ENCODE measurements at places on chromosomes 5 and 9.

DNA sequence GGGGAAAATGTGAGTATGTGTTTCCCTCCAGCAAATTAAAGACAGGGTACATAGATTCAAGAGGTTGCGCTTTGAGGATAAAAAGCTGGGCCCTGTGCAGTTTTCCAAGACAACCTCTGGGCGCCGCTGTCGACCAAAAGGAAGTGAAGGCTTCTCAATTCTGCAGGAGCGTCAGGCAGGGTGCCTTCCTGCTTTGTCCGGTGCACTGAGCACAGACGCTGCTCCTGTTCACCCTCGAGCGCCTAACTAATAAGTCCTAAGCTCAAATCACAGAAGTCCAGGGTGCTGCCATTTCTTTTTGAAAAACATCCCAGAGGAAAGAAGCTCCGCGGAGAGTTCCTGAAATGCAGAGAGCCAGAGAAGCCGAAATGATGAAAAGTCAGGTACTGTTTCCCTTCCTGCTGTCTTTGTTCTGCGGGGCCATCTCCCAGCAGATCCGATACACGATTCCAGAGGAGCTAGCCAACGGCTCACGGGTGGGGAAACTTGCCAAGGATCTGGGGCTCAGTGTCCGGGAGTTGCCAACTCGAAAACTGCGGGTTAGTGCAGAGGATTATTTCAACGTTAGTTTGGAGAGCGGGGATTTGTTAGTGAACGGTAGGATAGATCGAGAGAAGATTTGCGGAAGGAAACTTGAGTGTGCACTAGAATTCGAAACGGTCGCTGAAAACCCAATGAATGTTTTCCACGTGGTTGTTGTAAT lies at the start of gene PCDHGB1:
Gene PCDHGB1 (plus strand): TSS at position 183 of the 703 bp plus-strand sequence. CDS start 162 bp downstream, at position 345.
- no peak for DNase-seq

- no peak for DNase-seq
Measured at GRCh38 chr5:57219386-57219785, 45.5 kb downstream of the GPBP1 start.

DNA sequence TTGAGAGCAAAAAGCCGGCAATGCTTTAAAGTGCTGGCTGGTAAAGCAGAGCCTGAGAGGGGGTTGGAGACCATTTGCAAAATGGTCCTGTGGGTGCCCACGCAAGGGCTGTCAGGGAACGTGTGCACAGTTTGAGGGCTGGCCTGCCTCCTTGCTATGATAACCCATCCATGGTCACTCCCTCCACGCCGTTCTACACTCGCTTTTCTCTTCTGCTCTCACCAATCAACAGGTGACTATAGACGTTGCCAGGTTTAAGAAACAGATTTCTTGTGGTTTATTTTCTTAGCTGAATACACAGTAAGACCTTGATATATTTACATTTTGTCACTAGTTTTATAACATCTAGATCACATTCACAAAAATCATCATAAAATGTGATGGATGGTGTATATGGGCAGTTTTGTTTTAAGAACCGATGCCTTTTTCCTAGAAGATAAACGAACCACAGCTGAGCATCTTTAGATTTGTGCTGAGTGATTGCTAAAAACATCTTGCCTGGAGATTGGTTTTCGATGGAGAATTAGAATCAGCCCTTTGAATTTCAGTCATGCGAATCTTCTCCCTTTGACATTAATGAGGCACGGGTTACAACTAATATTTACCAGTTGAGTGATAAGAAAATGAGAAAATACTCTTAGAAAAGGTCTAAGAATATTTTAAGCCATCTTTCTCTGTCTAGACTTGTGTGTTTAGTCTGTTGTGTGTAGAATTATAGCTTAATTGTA lies 13.9 kb downstream of the MAP1B start:
- DNase-seq: no peak

DNA sequence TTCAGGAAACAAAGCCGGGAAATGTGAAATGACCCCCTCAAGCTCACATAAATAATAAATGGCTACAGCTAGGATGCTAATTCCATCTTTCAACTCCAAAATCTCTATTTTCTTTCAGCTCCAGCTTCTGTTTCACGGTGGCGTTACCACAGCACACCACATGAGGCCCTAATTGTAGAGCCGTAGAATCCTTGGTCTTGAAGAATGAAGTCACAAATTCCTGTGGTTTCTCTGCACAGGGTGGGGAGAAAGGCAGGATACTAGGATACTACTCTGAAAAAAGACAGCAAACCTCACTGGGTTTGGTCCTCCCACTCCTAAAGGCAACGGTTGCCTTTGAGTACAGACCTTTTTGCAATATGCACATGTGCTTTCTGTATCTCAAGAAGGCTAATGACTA lies 13.9 kb upstream of the RARS1 start:
- no peak for DNase-seq

- DNase-seq: no peak
Measured at GRCh38 chr5:76400466-76400865, 2.6 kb upstream of the IQGAP2 start.
